ENCODE measurements at places on chromosomes 2 and 18. TPM values are rescaled to one million over a fixed set of nuclear protein-coding genes. Genes with fewer than 3 reads are reported as not detected.

- no peaks in the 10 kb centered on the region for H3K36me3 ChIP-seq
- H3K4me3 ChIP-seq: no peak overlapping the region
- H3K4me1 ChIP-seq: peaks cover 7% of the 10 kb centered on the region
- H3K27me3 ChIP-seq: no peaks in the 10 kb centered on the region
- DNase-seq: no peak
Measured at GRCh38 chr2:160837416-160837815, 322.8 kb upstream of the TANK start.

- H3K4me3 ChIP-seq: no peak overlapping the region
- no peak overlapping the region for H3K27ac ChIP-seq
- no peak for DNase-seq
- H3K27me3 ChIP-seq: no peaks in the 10 kb centered on the region
- no peaks in the 10 kb centered on the region for H3K36me3 ChIP-seq
Measured at GRCh38 chr2:62423883-62424458, 82.0 kb downstream of the TMEM17 start.

DNA sequence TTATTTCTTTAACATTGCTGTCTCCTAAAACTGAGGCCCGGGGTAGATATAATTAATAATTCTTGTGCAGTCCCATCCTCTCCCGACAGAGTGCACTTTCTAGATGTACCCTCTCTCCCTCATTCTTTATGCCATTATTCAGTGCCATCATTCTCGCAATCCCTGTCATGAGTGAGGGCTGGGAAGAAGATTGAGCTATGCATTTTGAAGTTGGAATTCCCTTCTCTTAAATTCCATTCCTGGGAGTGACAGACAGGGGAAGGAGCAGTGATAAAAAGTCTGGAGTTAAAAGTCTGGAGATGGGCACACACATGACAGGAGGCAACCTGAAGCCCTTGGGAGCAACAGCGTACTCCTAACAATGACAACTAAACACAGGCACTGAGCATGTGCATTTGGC is 2.6 kb upstream of the KCNE4 start:
- no peaks in the 10 kb centered on the region for H3K27me3 ChIP-seq
- DNase-seq: no peak
- H3K27ac ChIP-seq: no peak overlapping the region
- no peaks in the 10 kb centered on the region for H3K4me1 ChIP-seq
- H3K36me3 ChIP-seq: no peaks in the 10 kb centered on the region
- no peak overlapping the region for H3K4me3 ChIP-seq

DNA sequence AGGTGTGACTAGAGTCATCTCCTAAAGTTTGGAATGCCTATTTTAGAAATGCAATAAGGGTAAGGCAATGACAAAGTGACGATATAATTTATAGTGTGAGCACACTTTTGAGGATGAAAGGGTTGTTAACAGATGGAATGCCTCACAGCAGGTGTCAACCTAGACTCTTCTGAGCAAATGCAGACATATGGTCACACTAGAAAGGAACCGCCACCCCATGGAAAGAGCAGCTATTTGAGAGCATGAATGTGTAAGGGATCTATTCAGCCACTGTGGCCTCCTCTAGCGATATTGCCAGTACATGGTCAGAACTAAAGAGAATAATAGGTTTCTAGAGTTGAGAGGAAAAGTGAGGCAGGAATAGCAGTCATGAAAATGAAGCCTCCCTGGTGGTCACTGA is 18.5 kb downstream of the DSG2 start:
- no peak overlapping the region for H3K4me3 ChIP-seq
- no peak overlapping the region for H3K27ac ChIP-seq
- H3K4me1 ChIP-seq: peaks cover 28% of the 10 kb centered on the region
- DNase-seq: no peak
- peaks cover 20% of the 10 kb centered on the region for H3K36me3 ChIP-seq

DNA sequence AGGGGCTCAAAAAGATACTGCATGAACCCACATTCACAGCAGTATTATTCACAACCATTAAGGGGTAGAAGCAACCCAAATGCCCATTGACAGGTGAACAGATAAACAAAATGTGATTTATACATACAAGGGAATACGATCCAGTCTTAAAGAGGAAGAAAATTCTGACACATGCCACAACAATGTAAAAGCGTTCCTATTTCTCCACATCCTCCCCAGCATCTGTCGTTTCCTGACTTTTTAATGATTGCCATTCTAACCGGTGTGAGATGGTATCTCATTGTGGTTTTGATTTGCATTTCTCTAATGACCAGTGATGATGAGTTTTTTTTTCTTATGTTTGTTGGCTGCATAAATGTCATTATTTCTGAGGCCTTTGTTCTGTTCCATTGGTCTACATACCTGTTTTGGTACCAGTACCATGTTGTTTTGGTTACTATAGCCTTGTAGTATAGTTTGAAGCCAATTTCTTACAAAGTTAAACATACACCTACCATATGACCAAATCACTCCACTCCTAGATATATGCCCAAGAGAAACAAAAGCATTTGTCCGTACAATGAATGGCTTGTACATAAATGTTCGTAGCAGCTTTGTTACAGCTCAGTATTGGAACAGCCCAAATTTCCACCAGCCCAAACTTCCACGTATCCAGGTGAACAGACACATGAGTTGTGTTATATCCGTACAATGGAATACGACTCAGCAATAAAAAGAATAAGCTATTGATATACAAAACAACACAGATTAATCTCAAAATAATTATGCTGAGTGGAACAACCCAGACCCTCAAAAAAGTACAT is 85.1 kb downstream of the TMEM131 start:
- no peaks in the 10 kb centered on the region for H3K27me3 ChIP-seq
- H3K4me3 ChIP-seq: no peak overlapping the region
- H3K27ac ChIP-seq: no peak overlapping the region

DNA sequence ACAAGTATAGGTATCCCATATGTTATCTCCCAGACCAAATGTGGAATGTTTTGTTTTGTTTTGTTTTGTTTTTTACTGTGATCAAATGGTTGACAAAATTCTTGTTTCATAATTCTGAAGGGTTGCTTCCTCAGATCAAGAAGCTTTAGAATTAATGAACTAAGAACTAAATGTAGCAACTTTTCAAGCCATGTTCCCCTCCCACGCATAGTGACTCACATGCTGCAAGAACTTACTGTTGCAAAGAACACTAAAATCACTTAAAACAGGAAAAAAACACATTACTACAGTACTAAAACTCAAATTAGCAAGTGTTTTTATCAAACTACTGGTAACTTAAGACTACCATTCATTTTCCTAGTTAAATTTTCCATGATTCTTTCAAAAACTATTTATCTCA is 30.6 kb downstream of the HNRNPLL start:
- H3K27ac ChIP-seq: no peak overlapping the region
- peaks cover 14% of the 10 kb centered on the region for H3K36me3 ChIP-seq
- no peaks in the 10 kb centered on the region for H3K4me1 ChIP-seq

GRCh38 chr18:25176518-25177042 is 175.4 kb downstream of the ZNF521 start:
- no peak overlapping the region for H3K4me3 ChIP-seq
- no peak overlapping the region for H3K27ac ChIP-seq
- H3K4me1 ChIP-seq: no peaks in the 10 kb centered on the region
- DNase-seq: no peak

DNA sequence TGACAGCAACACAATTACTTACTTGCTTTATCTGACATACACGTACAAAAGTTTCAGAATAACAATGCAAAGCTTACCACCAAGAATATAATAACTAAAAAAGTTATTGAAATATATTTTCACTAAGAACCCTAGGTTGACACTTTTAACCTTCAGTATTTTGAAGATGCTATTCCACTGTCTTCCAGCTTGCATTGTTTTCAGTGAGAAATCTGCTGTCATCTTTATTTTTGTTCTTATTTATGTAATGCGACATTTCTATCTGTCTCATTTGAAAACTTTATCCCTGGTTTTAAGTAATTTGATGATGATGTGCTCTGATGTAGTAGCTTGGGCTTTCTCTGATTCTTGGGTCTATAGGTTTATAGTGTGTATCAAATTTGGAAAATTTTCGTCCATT is 165.0 kb upstream of the SMIM21 start:
- no peak overlapping the region for H3K27ac ChIP-seq
- H3K4me3 ChIP-seq: no peak overlapping the region
- no peaks in the 10 kb centered on the region for H3K36me3 ChIP-seq

DNA sequence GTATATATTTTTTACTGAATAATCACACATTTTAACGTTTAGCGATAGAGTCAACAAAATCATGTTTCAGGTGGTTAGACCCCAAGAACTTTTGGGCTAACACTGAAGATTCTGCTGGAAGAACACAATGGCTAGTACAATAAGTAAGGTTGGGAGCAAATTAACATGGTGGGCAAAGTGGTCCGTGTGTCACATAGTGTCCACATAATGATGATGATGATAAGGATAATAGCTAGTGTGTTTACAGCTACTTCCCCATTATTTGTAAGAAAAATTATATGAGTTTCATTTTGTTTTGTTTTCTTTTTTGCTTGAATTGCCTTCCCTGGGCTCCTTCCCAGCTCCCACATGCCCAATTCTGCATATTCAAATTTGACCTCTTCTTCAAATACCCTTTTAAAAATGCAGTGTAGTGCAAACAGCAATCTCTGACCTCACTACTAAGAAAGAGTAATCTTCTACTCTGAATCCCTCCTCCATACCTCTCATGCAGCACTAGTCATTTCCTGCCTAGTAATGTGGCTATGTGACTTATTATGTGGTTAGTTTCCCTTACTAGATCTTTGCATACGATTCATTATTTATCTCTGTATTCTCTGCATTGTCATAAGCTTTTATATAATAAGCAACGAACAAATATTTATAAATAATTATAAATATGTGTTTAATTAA is 16.9 kb upstream of the VPS54 start:
- H3K4me1 ChIP-seq: no peaks in the 10 kb centered on the region
- no peak overlapping the region for H3K27ac ChIP-seq
- no peaks in the 10 kb centered on the region for H3K27me3 ChIP-seq
- DNase-seq: no peak

- H3K4me3 ChIP-seq: no peak overlapping the region
- H3K27ac ChIP-seq: no peak overlapping the region
- 0 out of 2 replicates have a peak, but pooled peaks cover 10% of the 10 kb centered on the region for H3K27me3 ChIP-seq
- no peak for DNase-seq
- no peaks in the 10 kb centered on the region for H3K4me1 ChIP-seq
Measured at GRCh38 chr18:63148449-63149301, 170.9 kb downstream of the BCL2 start.

DNA sequence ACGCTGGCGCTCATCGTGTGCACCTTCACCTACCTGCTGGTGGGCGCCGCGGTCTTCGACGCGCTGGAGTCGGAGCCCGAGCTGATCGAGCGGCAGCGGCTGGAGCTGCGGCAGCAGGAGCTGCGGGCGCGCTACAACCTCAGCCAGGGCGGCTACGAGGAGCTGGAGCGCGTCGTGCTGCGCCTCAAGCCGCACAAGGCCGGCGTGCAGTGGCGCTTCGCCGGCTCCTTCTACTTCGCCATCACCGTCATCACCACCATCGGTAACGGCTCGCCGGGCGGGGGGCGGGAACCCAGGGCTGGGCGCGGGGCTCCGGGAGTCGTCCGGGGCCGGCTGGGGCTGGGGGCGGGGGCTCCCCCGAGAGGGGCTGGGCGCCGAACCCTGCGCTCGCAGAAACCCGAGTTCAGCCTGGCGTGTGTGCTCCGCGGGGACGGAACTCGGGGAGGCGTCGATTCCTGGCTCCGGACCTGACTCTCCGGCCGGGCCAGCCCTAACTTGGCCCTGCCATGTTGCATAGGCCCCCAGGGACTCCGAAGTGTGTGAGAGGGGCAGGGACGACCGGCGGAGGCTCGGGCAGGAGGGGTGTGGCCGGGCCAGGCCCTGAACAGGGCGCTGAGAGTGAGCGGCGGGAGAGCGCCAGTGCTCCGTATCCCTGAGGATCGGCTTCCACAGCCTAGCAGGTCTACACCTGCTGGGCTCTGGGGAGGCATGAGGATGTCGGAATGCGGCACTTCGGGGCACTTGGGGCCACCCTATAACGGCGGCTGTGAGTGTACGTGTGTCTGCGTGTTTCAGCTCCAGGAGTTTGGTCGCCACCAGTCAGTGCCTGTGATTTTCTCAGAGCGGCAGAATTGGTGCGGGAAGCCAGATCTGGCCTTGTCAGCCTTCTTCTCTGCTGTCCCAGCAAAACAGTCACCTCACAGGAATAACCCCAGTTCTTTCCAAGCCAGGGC is 651 bp downstream of the KCNK3 start:
- H3K4me3 ChIP-seq: no peak overlapping the region
- no peak for DNase-seq
- peaks cover 6% of the 10 kb centered on the region for H3K4me1 ChIP-seq
- H3K27me3 ChIP-seq: no peaks in the 10 kb centered on the region
- no peaks in the 10 kb centered on the region for H3K36me3 ChIP-seq
- no peak overlapping the region for H3K27ac ChIP-seq

GRCh38 chr2:84830095-84830494 is 50.8 kb downstream of the TRABD2A start:
- DNase-seq: no peak
- no peak overlapping the region for H3K27ac ChIP-seq
- H3K27me3 ChIP-seq: no peaks in the 10 kb centered on the region
- H3K36me3 ChIP-seq: no peaks in the 10 kb centered on the region
- peaks cover 3% of the 10 kb centered on the region for H3K4me1 ChIP-seq
- H3K4me3 ChIP-seq: no peak overlapping the region

Gene MYCN
- not detected for total RNA-seq

Gene ASPRV1
- total RNA-seq: 1.1 TPM

Gene EFR3B
- 0.96 TPM for total RNA-seq
